Ascending aorta (tissue), 2 donors: ENCODE measurements at places on chromosomes 2 and 18. TPM values are rescaled to one million over a fixed set of nuclear protein-coding genes. Genes with fewer than 3 reads are reported as not detected.

GRCh38 chr18:45227001-45227742, 388.1 kb upstream of the SLC14A2 start:
- no peak for DNase-seq
- H3K4me3 ChIP-seq: no peak overlapping the region
- no peaks in the 10 kb centered on the region for H3K4me1 ChIP-seq
- H3K27ac ChIP-seq: no peak overlapping the region
- no peaks in the 10 kb centered on the region for H3K36me3 ChIP-seq
- H3K27me3 ChIP-seq: no peaks in the 10 kb centered on the region

- H3K4me1 ChIP-seq: no peaks in the 10 kb centered on the region
- no peak overlapping the region for H3K27ac ChIP-seq
- no peak for DNase-seq
- no peak overlapping the region for H3K4me3 ChIP-seq
These were observed 63.0 kb downstream of the RHBDD1 start for GRCh38 chr2:226898897-226899296.

DNA sequence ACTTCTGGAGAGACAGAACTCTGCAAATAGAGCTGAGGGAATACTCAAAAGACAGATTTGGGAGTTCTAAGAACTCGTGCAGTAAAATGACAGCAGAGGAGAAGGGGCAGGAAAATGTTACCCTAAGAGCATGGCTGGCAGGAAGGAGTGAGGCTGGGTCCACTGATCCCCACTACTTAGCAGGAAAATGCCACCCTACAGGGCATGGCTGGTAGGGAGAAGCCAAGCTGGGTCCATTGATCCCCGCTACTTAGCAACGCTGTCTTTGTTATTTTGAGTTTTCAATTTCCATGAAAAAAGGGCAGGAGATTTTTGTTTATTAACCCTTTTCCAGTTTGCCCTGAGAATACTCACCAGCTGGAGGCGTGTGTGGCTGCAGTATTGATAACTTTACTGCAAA, 100.3 kb upstream of the TMEM200C start:
- no peaks in the 10 kb centered on the region for H3K4me1 ChIP-seq
- H3K36me3 ChIP-seq: no peaks in the 10 kb centered on the region
- no peak overlapping the region for H3K4me3 ChIP-seq
- H3K27me3 ChIP-seq: no peaks in the 10 kb centered on the region
- DNase-seq: no peak

DNA sequence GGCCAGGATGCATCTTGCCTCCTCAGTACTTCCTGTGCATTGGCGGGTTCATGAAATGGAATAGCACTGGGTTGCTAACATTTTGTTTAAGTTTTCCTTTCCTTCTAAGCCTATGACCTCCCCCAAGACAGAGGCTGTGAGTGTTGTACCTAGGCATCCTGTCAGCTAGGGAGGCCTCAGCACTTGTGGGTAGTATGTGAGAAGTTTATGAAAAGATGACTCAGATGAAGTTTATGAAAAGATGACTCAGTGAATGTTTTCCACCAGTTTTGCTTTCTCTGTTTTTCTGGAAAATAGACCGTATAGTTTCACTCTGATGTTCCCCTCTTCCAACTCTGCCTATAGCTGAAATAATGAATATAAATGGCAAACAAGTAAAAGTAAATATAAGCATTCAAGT, 412.9 kb downstream of the TMEM182 start:
- no peaks in the 10 kb centered on the region for H3K4me1 ChIP-seq
- no peaks in the 10 kb centered on the region for H3K36me3 ChIP-seq
- no peak for DNase-seq
- no peak overlapping the region for H3K27ac ChIP-seq

- peak; percentile 60 for DNase-seq
- no peaks in the 10 kb centered on the region for H3K27me3 ChIP-seq
- no peak overlapping the region for H3K4me3 ChIP-seq
These were observed 304.5 kb downstream of the NDUFA10 start for GRCh38 chr2:239720361-239721360.

- H3K27ac ChIP-seq: no peak overlapping the region
- H3K4me3 ChIP-seq: no peak overlapping the region
- H3K36me3 ChIP-seq: no peaks in the 10 kb centered on the region
- H3K27me3 ChIP-seq: no peaks in the 10 kb centered on the region
These were observed 278.3 kb downstream of the PTGR3 start for GRCh38 chr18:74930616-74931015.

GRCh38 chr2:123077101-123077500, 948.0 kb upstream of the CNTNAP5 start:
- H3K4me1 ChIP-seq: no peaks in the 10 kb centered on the region
- no peak overlapping the region for H3K4me3 ChIP-seq
- no peaks in the 10 kb centered on the region for H3K27me3 ChIP-seq
- H3K27ac ChIP-seq: no peak overlapping the region
- H3K36me3 ChIP-seq: no peaks in the 10 kb centered on the region

DNA sequence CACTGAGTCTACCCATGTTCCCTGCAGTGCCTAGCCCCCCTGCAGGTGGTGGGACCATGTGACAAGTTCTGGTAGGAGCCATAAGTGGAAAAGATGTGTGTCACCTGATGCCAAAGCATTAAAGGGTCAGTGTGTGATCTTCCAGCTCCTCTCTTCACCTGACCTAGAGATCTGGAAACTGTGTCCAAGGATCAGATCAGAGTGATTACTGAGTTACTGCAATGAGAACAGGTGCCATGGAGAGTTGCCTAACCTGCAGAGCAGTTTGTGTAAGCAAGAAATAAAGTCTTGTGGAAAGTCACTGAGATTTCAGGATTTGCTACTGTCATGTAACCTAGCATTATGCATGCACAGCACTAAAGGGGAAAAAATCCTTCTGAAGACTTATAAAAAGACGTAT, 90.6 kb downstream of the ACVR1C start:
- H3K4me1 ChIP-seq: no peaks in the 10 kb centered on the region
- H3K36me3 ChIP-seq: no peaks in the 10 kb centered on the region
- DNase-seq: no peak
- no peaks in the 10 kb centered on the region for H3K27me3 ChIP-seq

GRCh38 chr2:191860760-191861466, 14.0 kb upstream of the CAVIN2 start:
- H3K36me3 ChIP-seq: no peaks in the 10 kb centered on the region
- no peak overlapping the region for H3K27ac ChIP-seq
- no peak overlapping the region for H3K4me3 ChIP-seq
- no peak for DNase-seq
- no peaks in the 10 kb centered on the region for H3K4me1 ChIP-seq

- no peak overlapping the region for H3K4me3 ChIP-seq
- no peaks in the 10 kb centered on the region for H3K4me1 ChIP-seq
- DNase-seq: no peak
- no peaks in the 10 kb centered on the region for H3K36me3 ChIP-seq
These were observed 286.4 kb upstream of the PARD3B start for GRCh38 chr2:204258890-204259289.

DNA sequence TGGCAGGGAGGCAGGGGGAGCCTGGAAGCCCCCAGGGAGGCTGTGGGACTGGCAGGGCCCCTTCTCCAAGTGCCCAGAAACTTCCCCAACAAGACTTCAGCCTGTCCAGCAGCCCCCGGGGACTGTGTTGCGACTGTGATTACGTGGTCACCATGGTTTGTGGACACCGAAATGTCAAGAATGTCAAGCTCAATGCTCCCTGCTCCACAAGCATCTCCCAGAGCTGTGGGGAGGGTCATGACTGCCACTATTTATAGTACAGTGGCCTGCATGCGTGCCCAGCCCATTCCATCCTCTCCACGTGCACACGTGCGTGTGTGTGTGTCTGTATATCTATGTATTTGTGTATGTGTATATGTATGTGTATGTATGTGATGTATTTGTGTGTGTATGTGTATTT, 93.8 kb upstream of the MBOAT2 start:
- H3K4me1 ChIP-seq: peaks cover 4% of the 10 kb centered on the region
- H3K27ac ChIP-seq: no peak overlapping the region
- no peaks in the 10 kb centered on the region for H3K36me3 ChIP-seq
- no peak for DNase-seq
- no peak overlapping the region for H3K4me3 ChIP-seq
- H3K27me3 ChIP-seq: no peaks in the 10 kb centered on the region

- H3K27me3 ChIP-seq: no peaks in the 10 kb centered on the region
- no peak overlapping the region for H3K27ac ChIP-seq
- no peaks in the 10 kb centered on the region for H3K36me3 ChIP-seq
- H3K4me3 ChIP-seq: no peak overlapping the region
These were observed 5.3 kb downstream of the NEU4 start for GRCh38 chr2:241814393-241814642.

DNA sequence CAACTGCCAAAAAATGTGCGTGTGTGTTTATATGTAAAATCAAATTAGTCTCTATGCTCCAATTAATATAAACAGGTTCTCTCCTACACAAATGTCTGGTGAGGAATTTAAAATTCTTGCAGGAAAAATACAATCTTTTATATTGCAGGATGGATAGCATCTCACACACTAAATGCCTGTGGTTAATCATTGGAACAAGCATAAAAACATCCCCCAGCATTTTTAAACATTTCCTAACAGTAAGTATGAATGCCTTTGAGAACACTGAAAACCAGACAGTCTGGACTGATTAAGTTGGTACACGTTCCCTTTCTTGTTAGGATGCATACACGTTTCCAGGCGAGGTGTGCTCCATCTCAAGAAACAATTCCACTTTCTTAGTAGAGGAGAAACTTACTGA, 29.9 kb upstream of the PDE1A start:
- H3K27ac ChIP-seq: no peak overlapping the region
- DNase-seq: no peak
- H3K4me3 ChIP-seq: no peak overlapping the region
- no peaks in the 10 kb centered on the region for H3K36me3 ChIP-seq
- no peaks in the 10 kb centered on the region for H3K27me3 ChIP-seq

GRCh38 chr2:31531101-31531500, 49.6 kb downstream of the SRD5A2 start:
- no peak overlapping the region for H3K4me3 ChIP-seq
- H3K27me3 ChIP-seq: no peaks in the 10 kb centered on the region
- H3K36me3 ChIP-seq: no peaks in the 10 kb centered on the region
- H3K27ac ChIP-seq: no peak overlapping the region
- H3K4me1 ChIP-seq: no peaks in the 10 kb centered on the region
- DNase-seq: no peak

DNA sequence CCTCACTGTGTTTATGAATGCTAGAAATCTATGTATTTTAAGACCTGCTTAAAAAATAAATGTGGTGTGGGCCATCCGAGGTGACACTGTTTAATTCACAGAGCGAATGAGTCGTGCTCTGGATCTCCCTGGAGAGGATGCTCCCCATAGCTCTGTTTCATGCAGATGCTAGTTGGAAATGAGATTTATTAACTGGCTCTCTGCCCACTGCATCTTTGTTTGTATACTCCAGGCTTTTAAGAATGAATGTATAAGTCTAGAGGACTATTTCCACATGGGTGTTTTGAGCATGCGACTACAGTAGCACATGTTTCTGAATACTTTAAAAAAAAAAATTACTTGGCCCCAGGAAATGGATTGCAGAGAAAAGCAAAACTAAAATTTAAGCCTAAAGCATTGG, 3.9 kb downstream of the MAPRE2 start:
- H3K36me3 ChIP-seq: no peaks in the 10 kb centered on the region
- no peak overlapping the region for H3K27ac ChIP-seq
- no peaks in the 10 kb centered on the region for H3K27me3 ChIP-seq
- H3K4me1 ChIP-seq: no peaks in the 10 kb centered on the region

- H3K4me3 ChIP-seq: no peak overlapping the region
- no peaks in the 10 kb centered on the region for H3K36me3 ChIP-seq
- H3K27me3 ChIP-seq: no peaks in the 10 kb centered on the region
These were observed 36.1 kb downstream of the STPG4 start for GRCh38 chr2:47119001-47119400.

GRCh38 chr2:177670791-177671535, 278.4 kb downstream of the AGPS start:
- H3K4me3 ChIP-seq: no peak overlapping the region
- H3K27ac ChIP-seq: no peak overlapping the region
- H3K27me3 ChIP-seq: no peaks in the 10 kb centered on the region
- DNase-seq: no peak

- peaks cover 8% of the 10 kb centered on the region for H3K4me1 ChIP-seq
- no peaks in the 10 kb centered on the region for H3K27me3 ChIP-seq
- no peak overlapping the region for H3K4me3 ChIP-seq
- no peaks in the 10 kb centered on the region for H3K36me3 ChIP-seq
- peak overlapping the region; percentile 63 for H3K27ac ChIP-seq
These were observed 126.6 kb downstream of the TMEM131 start for GRCh38 chr2:97868986-97869721.

DNA sequence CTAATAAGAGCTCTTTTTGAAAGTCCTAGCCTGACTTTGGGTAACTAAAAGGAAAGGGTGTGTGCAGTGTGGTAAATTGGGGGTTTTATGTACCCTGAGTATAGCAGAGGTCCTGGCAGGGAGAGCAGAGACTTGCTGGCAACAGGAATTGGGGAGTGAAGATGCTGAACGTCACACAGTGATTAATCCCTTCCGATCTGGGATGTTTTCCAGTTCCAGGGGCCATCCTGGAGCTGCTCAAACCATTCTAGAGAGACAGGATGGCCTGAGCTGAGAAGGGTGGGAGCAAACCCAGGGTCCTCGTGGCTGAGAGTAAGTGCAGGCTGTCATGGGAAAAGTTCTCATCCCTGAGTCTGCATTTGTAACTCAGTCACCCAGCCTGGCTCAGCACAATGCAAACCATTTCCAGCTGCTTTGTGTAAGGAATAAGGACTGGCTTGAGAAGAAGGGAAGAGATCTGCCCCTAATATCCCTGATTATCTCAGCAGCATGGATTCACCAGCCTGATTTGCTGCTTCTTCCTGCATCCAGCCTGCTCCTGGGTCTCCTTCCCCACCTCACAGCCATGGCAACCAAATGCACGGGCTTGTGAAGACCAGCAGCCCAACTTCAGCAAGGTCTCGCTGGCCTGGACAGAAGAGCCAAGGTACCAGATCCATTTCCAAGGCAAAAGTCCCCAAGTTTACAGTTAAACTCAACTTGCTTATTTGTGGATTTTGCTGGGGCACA, 47.1 kb upstream of the CELF4 start:
- no peaks in the 10 kb centered on the region for H3K36me3 ChIP-seq
- no peaks in the 10 kb centered on the region for H3K27me3 ChIP-seq
- no peak for DNase-seq
- no peak overlapping the region for H3K4me3 ChIP-seq

- H3K27me3 ChIP-seq: no peaks in the 10 kb centered on the region
- H3K27ac ChIP-seq: no peak overlapping the region
- no peak for DNase-seq
- no peaks in the 10 kb centered on the region for H3K36me3 ChIP-seq
- no peak overlapping the region for H3K4me3 ChIP-seq
These were observed 53.7 kb upstream of the LGALSL start for GRCh38 chr2:64400105-64400728.

GRCh38 chr2:133324150-133324561, 244.1 kb downstream of the NCKAP5 start:
- no peaks in the 10 kb centered on the region for H3K27me3 ChIP-seq
- no peak overlapping the region for H3K27ac ChIP-seq
- no peaks in the 10 kb centered on the region for H3K4me1 ChIP-seq
- H3K4me3 ChIP-seq: no peak overlapping the region

GRCh38 chr2:2698182-2699120, 367.4 kb upstream of the MYT1L start:
- no peaks in the 10 kb centered on the region for H3K36me3 ChIP-seq
- no peaks in the 10 kb centered on the region for H3K27me3 ChIP-seq
- no peak for DNase-seq
- H3K27ac ChIP-seq: no peak overlapping the region
- H3K4me3 ChIP-seq: no peak overlapping the region
- no peaks in the 10 kb centered on the region for H3K4me1 ChIP-seq

The NEURL3 gene
- total RNA-seq: not detected

The LBX2 gene
- total RNA-seq: 3.0 TPM

The GCKR gene
- not detected for total RNA-seq

The ADD2 gene
- 10.2 TPM for total RNA-seq

The CPO gene
- not detected for total RNA-seq

The GPR45 gene
- not detected for total RNA-seq

The ZNF514 gene
- 10.7 TPM for total RNA-seq

The PPP1R1C gene
- total RNA-seq: not detected

The VIT gene
- total RNA-seq: 8.1 TPM

The TACR1 gene
- 27.5 TPM for total RNA-seq

The ELOA2 gene
- not detected for total RNA-seq

The MAPRE2 gene
- total RNA-seq: 22.4 TPM

The C2orf72 gene
- total RNA-seq: 20.5 TPM

The IRS1 gene
- 18.6 TPM for total RNA-seq

The ERCC3 gene
- 35.3 TPM for total RNA-seq
